Cortex of kidney (tissue), 1 donor: ENCODE measurements at places on chromosomes 16 and 17.

- no peak for DNase-seq
These were observed 809 bp downstream of the C16orf90 start for GRCh38 chr16:3494386-3494973.

DNA sequence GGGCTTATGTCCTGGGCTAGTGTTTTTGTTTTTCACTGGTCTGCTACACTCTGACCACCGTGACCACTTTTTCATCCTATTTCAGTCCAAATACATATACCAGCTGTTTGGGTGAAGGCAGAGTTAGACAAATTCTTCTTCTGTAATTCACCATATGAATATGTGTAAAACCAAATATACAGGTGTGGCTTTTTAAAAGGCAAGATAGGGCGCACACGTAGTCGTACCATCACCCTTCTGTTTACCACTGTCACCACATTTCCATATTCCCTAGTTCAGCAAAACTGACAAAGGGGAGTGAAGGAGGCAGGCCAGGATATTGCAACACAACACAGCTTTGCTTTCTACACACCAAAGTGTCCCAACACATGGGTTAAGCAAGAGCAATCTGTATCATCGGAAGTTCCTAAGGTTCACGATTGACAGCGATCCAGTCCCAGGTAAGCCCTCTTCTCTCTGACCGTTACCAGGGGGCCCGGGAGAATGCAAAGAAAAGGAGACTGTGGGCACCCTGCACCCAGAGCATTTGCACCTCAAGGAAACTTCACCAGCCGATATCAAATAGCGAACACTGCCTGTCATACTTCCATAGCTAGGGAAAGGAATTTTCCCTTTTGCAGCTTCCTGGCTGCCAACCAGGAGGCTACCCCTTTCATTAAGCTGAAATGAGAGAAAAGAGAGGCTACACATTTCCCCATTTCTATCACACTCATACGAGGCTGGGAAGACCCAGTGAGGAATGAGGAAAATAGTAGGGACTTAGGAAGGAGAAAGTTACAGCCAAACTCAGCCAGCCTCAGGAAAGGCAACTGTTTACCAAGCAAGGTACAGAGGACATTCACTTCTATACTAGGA lies 23.1 kb downstream of the CREBBP start:
- no peak for DNase-seq

DNA sequence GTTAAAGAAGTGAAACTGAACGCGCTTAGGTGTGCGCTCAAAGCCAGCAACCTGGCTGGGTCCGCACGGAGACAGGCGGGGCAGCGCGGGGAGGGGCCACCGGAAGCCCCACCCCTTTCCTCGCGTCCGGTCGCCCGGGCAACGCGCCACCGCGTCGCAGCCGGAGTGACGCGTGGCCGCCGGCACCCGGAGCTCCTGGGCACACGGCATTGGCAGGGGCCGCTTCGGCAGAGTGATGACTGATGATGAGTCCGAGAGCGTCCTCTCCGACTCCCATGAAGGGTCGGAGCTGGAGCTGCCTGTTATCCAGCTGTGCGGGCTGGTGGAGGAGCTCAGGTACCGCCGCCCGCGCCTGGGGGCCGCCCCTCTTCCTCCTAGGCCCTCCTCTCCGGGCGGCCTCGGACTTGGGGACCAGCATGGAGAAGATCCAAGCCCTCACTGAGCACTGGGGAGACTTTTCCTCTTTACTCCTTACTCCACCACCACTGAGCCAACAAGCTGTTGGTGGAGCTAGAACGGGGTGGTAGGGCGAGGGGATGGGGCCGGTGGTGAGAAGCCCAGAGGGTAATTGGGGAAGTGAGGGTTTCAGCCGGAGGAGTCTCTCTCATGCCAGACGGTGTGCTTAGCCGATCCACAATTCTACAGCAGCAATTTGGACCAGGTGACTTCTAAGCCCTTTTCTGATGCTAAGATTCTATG lies 44.9 kb downstream of the PRSS54 start:
- no peak for DNase-seq

DNA sequence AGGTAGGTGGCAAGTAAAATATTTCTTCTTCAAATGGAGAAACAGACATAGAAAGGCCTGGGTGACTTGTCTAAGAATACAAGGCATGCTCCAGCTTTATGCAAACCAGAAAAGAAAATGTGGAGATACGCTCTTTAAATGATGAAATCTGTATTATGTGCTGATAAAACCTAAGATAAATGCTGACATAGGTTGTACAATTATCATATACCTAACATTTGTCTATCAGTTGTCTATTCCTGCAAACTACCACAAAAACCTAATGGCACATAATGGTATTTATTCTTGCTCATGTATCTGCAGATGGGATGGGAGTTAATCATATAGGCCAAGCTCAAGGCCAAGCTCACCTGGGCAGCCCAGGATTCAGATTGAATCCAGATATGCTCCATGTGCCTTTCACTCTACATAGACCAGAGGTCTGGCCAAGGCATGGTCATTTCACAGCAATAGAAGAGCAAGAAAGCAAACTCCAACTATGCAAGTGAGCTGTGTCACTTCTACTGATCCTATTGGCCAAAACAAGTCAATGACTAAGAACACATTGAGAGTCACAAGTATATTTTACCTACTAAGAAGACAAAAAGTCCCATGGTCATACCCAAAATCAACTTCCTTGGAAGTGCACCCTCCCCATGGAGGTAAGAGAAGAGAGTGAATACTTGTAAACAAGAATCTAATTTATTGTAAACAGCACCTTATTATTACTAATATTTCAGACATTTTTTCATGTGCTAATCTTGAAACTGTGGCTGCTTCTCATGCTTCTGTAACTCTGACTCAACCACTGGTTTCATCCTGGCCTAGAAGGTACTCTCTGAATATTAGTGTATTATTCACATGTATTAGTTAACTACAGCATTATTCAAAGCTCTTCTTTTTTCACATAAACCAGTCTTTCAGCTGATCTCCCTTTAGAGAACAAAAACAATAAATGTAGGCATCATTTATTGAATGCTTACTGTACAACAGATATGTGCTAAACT lies 270.7 kb upstream of the SOX9 start:
- DNase-seq: no peak

GRCh38 chr16:66264311-66265047 lies 102.0 kb upstream of the CDH5 start:
- no peak for DNase-seq

- DNase-seq: no peak
These were observed 18.7 kb downstream of the LRRC75A start for GRCh38 chr17:16473044-16474011.
